Left renal pelvis (tissue), 4 donors: ENCODE measurements at places on chromosomes 7 and 10.

GRCh38 chr7:149735779-149736477, 37.5 kb downstream of the ZNF467 start:
- DNase-seq = no peak

GRCh38 chr10:94043431-94043990, 49.8 kb downstream of the PLCE1 start:
- no peak for DNase-seq

- no peak for DNase-seq
Measured at GRCh38 chr10:96588616-96589419, 2.0 kb upstream of the TM9SF3 start.

- DNase-seq = no peak
Measured at GRCh38 chr7:129163875-129164544, 19.5 kb downstream of the TSPAN33 start.

DNA sequence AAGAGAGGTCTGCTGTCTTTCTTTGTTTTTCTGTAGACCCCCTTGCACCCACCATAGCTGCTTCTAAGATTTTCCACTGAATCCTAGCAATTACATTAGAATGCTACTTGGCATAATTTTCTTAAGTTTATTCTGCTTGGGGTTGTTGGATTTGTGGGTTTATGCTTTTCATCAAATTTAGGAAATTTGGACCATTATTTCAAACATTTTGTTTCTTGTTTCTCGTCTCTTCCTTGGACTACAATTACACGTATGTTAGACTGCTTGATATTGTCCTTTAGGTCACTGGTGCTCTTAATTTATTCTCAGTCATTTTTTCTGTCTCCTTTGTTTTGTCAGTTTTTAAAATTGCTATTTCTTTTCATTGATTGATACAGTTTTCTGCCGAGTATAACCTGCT, 65.8 kb downstream of the FANK1 start:
- no peak for DNase-seq

GRCh38 chr7:141286522-141286921, 212.7 kb downstream of the TMEM178B start:
- DNase-seq = no peak

- no peak for DNase-seq
Measured at GRCh38 chr7:107294182-107294581, 125.4 kb downstream of the HBP1 start.

DNA sequence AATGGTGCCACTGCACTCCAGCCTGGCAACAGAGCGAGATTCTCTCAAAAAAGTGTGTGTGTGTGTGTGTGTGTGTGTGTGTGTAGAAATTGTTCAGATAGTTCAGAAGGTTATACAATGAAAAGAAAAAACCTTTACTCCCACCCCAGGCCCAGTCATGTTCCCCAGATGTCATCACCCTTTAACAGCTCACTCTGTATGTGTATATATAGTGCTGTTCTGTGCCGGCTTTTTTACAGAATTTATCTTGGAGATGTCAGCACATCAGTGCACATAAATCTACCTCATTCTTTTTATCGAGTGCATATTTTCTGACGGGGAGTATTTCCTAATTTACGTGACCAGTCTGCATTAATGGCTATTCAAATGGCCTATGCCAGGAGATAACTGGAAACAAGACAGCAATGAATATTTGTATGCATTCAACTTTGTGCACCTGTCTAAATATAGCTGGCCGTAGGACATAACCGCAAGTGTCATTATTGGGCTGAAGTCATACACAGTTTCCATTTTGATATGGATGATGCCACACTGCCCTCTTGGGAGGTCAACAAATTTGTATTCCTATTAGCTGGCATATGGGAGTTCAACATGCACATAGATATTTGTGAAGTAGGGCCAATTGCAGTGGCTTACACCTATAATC, 11.7 kb downstream of the NIPSNAP2 start:
- no peak for DNase-seq

DNA sequence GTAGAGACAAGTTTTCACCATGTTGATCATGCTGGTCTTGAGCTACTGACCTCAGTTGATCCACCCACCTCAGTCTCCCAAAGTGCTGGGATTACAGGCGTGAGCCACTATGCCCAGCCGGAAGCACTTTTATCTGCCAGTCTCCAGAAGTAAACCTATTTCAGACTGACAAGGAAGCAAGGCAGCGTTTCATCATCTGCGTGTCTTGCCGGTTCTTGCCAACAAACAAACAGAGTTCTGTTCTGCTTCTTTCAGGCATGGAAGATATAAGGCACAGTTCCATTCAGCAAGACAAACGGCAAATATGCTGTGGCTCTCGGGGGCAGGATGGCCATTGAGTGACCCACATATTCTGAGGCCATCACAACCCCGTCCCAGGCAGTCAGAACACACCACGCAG, 15.5 kb upstream of the LARP4B start:
- no peak for DNase-seq

- no peak for DNase-seq
Measured at GRCh38 chr7:27242555-27243339, at the start of gene EVX1. EVX1 (plus strand) TSS chr7:27242802; CDS start chr7:27243031, 229 bp downstream.

- DNase-seq = no peak
Measured at GRCh38 chr10:24821986-24822385, 98.3 kb upstream of the ARHGAP21 start.

DNA sequence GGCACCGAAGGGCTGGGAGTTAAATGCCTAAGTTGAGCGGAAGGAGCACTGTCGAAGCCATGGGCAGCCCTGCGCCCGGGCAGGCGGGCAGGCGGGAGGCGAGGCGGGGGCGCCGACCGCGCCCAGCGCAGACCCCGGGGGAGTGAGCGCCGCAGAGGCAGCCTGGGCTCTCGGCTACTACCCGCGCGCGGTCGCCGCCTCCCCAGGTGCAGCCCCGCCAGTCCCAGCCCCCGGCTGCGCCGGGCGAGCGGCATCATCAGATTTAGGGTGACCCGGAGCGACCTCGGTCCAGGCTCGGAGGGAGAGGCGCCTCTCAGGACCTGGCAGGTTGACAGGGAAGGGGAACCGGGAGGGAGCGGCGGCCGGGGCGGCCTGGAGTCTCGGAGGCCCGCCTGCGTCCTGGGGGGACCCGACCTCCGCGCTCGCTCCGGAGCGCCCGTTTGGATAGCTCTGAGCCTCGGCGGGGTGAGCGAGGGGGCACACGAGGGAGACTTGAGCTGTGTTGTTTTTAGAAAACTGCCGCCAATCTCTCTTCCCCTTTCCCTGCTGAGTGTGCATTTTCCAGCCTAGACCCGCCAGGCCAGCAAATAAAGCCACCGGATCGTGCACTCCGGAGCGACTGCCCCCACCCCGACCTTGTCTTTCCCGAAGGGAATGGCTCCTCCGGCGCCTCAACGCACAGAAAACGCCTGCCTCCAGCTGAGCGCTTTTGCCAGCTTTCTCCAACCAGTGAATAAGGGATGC, 2.3 kb upstream of the NRP1 start:
- DNase-seq = no peak

DNA sequence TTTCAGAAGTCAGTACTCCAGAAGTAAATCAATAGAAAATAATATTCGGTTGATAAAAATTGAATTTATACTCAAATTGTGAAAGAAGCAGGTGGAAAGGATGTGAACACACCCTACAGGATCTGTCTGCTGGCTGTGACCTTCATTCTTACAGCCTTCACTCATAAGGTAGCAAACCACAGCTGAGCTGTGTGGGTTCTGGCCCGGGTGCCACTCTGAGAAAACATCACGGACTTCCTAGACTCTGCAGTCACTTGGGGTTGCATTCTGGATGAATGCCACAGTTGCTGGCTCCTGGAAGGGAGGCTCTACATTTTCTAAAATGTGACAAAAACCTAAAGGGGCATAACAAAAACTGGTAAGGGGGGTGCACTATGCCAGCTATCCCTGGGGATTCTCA, 36.0 kb upstream of the ABLIM1 start:
- no peak for DNase-seq

GRCh38 chr10:7519351-7519750, 108.5 kb upstream of the SFMBT2 start:
- DNase-seq = no peak

DNA sequence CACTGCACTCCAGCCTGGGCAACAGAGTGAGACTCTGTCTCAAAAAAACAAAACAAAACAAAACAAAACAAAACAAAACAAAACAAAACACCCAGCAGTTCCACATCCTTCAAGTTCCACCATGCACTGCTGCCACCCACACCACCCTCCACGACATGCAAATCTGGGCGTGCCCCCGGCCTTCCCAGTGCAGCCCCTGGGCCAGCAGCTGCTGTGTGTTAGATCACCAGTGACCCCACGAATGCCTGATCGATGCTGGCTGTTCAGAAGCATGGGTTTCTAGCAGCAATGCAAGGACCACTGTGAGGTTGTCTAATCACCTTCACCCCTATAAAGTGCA, 36.3 kb downstream of the ELFN1 start:
- no peak for DNase-seq

DNA sequence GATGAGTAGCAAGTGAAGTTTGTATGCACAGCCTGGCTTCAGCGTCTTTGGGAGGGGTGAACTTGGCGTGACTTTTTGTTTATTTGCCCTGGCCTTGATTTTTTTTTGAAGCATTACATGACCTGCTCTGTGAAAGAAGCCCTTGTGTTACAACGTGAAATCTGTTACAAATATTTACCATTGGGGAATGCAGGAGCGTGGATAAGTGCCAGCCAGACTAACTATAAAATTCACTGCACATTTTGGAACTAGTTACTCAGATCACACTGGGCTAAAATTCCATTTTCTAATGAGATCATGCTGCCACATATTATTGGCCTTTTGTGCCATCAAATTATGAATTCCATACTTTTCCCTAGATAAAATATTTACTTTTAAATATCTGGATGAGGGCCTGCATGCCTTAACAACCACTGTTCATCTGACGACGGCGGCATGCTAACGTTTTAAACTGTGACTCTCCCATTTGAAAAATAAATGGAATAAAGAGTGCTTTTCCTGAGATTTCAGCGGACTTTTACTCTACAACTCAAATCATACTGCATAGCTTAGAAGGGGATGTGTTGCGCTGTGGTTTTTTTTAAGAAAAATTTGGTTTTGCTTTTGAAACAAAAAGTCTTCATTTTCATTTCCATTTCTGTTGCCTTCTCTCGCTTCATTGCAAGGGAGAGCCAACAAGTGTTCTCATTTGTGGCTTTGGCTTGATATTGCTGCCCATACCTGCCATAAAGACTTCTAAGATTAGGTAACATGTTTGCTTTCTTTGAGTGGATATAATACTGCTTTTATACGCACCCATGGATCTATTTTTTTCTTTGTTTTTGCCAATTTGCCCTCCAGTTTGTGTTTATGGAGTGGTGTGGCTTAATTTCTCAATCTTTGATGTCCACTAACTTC, 352.2 kb downstream of the TFEC start:
- DNase-seq = no peak
